Tibial nerve (tissue), 4 donors: ENCODE measurements at places on chromosomes 7 and 10. TPM values are rescaled to one million over a fixed set of nuclear protein-coding genes. Genes with fewer than 3 reads are reported as not detected.

GRCh38 chr7:25646726-25647413 lies 418.6 kb upstream of the NPVF start:
- no peak for DNase-seq

DNA sequence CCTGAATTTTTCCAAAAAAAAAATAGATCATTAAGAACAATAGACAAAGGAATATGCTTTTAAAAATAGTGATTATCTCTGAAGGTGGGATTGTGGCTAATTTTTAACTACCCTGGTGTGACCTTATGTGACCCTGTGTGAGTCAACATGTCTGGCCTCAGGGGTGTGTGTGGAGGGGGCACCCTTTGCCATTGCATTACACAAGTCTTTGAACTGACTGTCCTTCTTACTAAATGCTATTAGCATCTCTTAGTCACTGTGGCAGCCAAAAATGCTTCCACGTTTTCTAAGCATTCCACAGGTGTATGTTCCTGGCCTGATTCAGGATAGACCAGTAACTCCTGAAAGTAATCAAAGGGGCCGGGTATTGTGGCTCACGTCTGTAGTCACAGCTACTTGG lies 175.4 kb downstream of the MGMT start:
- no peak for DNase-seq

DNA sequence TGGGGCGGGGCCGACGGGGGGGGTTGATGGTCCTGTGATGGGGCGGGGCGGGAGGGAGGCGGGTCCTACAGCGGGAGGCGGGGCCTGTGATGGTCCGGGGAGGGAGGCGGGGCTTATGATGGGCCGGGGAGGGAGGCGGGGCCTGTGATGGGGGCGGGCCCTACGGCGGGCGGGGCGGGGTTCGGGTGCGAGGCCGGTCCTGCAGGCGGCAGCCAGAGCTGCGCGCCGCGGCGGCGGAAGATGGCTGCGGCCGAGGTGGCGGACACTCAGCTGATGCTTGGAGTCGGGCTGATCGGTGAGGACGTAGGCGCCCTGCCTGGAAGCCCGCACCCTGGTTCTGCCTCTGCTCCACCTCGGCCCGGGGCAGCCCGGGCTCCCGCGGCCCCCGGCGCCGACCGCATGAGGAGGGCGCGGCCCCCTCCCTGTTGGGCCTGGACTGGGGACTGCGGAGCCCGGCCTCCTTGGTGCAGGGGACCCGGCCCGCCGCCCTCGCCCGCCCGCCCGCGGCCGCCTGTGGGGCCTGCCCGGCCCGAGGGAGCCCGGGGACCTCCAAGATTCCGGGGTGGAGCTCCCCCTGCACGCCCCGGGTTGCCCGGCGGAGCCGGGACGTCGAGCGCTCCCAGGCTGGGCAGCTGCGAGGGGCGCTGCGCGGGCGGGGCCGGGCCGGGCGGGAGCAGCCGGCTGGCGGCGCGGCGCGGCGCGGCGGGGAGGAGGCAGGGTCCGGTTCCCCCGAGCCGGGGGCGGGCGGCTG lies at the start of gene DENND10:
DENND10 (plus strand) TSS at position 211 of the 751 bp plus-strand sequence; CDS start at position 241, 30 bp downstream.
- peak; percentile 81 for DNase-seq

GHRHR gene
- not detected for total RNA-seq

AGBL3 gene
- 2.1 TPM for total RNA-seq

- DNase-seq, result no peak
These were observed 59.1 kb upstream of the PPIF start for GRCh38 chr10:79287973-79288723.

- DNase-seq, result no peak
These were observed 76.8 kb downstream of the TMEM106B start for GRCh38 chr7:12287901-12288300.

DNA sequence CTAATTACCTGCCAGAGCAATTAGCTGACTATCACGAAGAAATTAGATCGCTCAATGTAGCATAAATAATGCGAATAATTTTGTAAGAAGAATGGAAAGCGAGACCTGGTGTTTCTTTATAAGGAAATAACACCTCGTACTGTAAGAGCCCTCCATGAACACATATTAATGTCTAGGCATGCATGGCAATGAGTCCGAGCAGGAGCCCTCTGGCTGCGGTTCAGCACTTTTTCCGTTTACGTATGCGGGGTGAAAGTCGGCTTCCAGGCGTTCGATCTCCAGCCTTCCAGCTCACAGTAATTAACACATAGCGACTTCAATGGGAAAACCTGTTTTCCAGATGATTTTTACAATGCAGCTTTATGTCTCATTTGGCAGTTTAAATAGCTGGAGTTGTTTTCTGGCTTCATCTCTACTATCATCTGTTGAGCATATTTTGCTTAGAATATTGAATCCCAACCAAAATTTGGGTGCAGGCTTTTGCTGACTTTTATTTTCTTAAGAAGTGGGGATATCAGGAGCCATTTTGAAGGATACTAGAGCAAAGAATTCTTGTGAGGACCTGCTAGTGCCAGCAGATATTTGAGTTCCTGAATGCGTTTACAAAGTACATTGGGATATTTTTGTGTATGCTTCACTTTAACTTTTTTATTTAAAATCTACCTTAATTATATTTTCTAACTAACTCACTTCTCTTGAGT lies 7.2 kb upstream of the SP8 start:
- no peak for DNase-seq

DNA sequence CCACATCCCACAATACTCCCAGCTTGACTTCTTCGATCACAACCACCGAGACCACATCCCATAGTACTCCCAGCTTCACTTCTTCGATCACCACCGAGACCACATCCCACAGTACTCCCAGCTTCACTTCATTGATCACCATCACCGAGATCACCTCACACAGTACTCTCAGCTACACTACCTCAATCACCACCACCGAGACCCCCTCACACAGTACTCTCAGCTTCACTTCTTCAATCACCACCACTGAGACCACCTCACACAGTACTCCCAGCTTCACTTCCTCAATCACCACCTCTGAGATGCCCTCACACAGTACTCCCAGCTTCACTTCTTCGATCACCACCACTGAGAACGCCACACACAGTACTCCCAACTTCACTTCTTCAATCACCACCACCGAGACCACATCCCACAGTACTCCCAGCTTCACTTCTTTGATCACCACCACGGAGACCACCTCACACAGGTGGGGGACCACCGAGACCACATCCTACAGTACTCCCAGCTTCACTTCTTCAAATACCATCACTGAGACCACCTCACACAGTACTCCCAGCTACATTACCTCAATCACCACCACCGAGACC lies 8.6 kb downstream of the MUC3A start:
- no peak for DNase-seq

- no peak for DNase-seq
These were observed 26.3 kb downstream of the DENND11 start for GRCh38 chr7:141675436-141676215.

- no peak for DNase-seq
These were observed 7.1 kb downstream of the NEBL start for GRCh38 chr10:20890009-20890408.

DNA sequence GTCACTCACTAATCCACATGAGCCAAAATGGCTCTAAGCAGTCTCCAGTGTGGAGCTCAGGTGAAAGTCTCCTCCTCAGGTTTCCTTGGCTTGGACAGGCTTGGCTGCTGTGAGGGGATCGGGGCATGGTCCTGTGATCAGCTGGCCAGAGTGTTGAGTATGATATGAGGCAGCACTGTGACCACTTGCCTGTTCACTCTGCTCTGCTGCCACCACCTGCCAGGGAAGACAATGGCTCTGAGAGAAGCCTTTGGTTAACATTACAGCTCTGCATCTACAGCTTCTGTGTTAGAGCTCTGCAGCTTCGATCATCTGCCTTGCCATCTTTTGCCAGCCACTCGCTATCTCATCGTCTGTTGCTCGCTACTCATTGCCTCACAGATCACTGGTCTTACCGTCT lies 20.1 kb upstream of the PTN start:
- DNase-seq, result no peak

PRPS1L1 gene
- total RNA-seq, result not detected

GRCh38 chr10:6071181-6072175 lies 9.3 kb upstream of the IL2RA start:
- no peak for DNase-seq

SPOCK2 gene
- total RNA-seq, result 7.5 TPM

GRCh38 chr10:11164803-11165590 lies 147.3 kb downstream of the CELF2 start:
- peak; percentile 91 for DNase-seq

- DNase-seq, result no peak
These were observed 149.1 kb downstream of the MAPK8 start for GRCh38 chr10:48455392-48456151.

IGFBP1 gene
- not detected for total RNA-seq

- no peak for DNase-seq
These were observed 127.4 kb upstream of the TEX47 start for GRCh38 chr7:88922944-88923343.

DNA sequence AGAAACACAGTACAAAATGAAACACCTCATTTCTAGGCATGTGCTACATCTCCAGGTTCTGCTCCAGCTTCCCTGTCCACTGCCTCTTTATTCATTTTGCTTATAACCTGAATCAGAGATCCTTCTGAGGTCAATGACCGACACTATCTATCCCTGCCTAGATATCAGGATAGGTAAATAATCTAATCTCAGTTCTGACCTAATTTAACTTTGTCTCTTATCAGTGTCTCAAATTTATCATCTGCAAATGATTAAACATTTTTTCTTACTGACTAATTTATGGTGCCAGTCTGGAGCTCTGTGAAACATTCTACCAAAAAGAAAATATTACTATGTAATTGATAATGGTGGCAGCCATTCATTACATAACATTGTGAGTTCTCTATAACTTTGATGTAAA lies 61.1 kb downstream of the SGCE start:
- DNase-seq, result no peak

DNA sequence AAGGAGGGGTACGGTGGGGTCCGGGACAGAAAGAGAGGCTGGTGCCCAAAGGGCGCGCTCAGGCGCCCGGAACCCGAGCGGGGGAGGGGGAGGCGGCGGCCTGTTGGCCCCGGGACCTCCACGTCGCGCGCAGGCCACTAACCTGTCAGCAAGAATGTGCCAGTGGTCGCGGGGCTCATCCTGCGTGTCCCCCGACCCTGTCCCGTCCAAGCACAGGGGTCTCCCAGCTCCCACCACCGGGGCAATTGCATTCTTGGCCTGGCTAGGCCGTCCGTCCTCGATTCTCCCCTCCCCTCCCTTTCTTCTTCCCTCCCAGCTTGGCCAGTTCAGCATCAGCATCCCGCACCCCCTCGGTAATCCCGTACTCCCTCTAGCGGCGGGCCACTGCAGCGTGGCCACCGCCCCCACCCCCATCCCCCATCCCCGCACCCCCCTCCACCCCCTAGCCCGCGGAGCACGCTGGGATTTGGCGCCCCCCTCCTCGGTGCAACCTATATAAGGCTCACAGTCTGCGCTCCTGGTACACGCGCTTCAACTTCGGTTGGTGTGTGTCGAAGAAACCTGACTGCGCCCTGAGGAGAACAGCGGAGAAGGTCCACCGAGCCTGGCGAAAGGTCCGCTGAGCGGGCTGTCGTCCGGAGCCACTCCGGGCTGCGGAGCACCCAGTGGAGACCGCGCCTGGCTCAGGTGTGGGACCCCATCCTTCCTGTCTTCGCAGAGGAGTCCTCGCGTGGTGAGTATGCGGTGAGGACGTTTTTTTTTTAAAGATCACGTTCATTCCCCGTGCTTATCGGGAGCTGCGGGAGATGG lies at the start of gene SGCE:
SGCE (minus strand) TSS at position 286 of the 810 bp plus-strand sequence; CDS start at position 251, 35 bp downstream.
- peak; percentile 63 for DNase-seq

DENND2A gene
- total RNA-seq, result 28.0 TPM

DNA sequence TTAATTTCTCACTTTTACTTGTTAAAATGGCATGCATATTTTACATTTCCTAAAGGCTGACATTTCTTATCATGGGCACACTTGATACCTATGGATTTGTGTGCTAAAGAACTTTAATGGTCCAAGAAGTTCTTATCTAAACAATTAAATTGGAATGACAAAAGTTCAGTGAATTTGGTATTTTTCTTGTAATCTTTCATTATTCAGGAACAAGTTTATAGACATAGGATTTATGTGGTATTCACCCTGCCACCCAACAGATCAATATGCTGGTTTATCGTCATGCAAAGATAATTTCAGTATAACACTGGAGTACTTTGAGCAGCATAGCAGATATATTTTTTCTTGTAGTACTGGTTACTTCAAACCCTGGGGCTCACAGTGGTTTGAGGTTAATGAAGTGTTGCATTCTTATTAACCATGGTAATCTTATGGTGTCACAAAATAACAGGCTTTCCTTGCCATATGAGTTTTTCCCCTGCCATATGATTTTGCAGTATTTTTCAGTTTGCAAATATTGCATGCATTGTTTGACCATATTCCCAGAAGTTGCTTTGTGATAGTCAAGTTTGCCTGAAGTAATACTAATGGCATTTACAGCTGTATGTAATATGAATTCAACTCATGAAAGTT lies 148.8 kb downstream of the PPP1R9A start:
- DNase-seq, result no peak

GRCh38 chr7:32200646-32201045 lies 130.4 kb upstream of the PDE1C start:
- DNase-seq, result no peak

ZP3 gene
- total RNA-seq, result 1.2 TPM

- no peak for DNase-seq
These were observed 14.8 kb downstream of the RBM17 start for GRCh38 chr10:6103591-6103990.
